Stimulated activated CD8-positive, alpha-beta memory T cell treated with anti-CD3 and anti-CD28 coated beads, Interleukin-7, amount 100 ng/mL, for 1 hour (primary cell): ENCODE measurements at places on chromosomes 12 and 14.

DNA sequence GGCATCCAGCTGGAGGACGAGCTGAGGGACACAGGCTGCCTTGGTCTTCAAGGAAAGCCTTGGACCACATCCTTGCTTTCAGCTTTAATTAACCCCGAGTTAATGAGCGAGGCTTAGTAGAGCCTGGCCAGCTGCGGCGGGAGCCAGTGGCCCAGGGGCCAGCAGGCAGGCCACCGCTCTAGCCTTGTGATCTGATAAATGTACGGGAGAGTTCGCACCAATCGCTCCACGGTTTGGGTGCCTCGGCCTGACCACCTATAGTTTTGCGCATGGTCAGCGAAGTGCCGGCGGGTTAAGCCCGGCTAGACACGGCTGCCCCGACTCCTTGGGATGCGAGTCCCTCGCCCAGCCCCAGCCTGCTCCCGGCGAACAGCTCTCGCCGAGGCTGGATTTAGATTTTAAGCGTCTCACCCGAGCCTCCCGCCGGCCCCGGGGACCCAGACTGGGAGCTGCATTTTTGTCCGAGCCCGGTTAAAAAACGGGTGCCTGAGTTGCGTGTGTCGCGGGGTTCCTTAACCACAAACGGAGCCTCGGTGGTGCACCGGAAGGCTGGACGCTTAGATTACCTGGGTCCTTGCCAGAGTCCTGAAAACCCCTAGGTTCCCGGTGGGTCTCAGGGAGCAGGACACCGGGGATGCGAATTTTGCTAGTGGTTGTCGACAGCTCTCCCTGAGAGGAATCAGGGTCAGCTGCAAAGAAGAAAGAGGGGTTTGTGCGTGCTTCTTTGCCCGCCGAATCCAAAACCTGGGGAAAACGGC, 2.9 kb upstream of the HOXC12 start:
- no peak for DNase-seq

- DNase-seq, result no peak
Measured at GRCh38 chr12:51683763-51684357, 92.8 kb downstream of the SCN8A start.

GRCh38 chr12:118312578-118312977, 60.1 kb downstream of the TAOK3 start:
- DNase-seq, result no peak

DNA sequence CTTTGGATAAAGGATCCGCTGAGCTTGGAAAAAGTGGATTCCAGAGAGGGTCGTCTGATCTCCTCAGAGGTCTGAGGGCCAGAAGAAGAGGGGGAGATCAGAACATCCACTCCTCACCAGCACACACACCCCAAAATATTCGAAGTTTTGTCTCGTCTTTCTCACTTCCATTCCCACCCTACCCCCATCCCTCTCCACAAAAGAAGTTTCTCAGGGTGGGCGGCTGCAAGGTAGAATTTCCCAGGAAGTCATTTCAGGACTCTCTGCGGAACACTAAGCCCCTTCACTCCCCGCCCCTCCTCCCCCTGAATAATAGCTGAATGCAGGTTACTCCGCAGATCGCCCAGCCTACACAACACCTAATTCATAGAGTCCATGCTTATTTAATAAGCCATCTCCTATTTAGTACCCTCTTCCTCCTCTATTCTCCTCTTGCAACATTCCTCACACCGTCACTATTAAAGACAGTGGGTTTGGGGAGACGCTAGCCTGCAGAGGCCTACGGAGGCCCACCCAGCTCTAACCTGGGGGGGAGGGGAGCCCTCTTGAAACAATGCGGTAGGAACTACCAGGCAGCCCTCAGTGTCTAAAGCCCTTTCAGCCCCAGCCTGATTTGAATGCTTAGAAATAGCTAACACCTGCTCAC, 649 bp upstream of the SALL2 start:
- DNase-seq, result no peak

DNA sequence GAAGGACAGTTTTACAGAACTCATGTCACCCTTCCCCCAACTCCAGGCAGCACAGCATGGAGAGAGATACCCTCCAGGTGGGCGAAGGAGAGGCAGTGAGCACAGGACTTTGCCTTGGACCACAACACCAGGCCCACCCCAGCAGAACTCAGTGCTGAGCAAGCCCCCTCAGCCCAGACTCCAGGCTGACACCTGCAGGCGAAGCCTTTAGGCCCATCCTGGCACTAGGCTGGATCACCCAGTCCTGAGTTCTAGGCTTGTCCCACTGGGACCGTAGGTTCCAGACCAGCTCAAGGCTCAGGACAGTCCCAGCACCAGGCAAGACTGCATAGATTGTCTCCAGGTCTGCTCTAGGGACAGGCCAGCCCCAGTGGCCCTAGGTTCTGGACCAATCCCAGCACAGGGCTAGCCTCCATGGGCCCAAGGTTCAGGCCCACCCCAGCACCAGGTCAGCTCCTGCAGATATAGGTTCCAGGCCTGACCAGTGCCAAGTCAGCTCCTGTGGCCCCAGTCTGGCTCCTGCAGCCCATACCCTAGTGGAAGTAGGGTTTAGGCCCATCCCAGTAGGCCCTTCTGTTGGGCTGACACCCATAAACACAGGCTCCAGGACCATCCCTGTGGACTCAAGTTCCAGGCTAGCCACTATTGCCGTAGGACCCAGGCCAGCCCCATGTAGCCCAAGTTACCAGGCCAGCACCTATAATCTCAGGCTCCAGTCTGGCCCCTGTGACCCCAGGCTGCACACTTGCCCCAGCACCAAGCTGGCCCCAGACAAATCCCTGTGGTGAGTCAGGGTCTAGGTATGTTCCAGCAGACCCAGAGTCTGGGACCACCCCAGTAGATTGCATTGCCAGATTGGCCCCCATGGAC, 9.4 kb downstream of the WASHC3 start:
- no peak for DNase-seq

- no peak for DNase-seq
Measured at GRCh38 chr12:130955238-130955816, 1.6 kb downstream of the ADGRD1 start.

DNA sequence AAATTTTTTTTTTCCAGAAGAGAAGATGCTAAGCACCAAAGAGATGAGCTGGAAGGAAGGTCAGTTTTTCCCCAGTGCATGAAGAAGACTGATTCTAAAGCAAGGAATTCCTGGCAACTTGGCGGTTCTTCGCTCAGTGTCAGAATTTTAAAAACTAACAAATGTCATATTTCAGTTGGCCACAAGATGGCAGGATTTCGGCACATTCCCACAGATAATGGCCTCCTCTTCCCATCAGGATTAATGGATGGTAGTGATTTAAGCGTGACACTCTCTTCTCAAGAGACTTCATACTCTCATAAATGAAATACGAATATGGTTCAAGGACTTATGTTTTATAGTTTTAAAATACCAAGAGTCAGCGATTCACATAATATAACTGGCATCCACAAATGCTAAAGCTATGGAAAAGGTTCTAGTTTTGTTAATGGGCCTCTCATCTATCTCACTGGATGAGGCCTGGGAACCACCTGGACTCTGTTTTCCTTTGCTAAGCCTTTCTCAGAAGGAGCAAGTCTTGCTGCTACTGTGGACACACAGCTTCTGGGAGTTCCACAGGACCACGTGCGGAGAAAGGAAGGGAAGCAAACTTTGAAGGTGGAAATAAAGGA, 46.1 kb upstream of the PTPRO start:
- DNase-seq, result no peak

GRCh38 chr14:35268946-35269345, 23.2 kb upstream of the PSMA6 start:
- no peak for DNase-seq

- DNase-seq, result no peak
Measured at GRCh38 chr12:89729946-89730459, 21.4 kb upstream of the ATP2B1 start.

DNA sequence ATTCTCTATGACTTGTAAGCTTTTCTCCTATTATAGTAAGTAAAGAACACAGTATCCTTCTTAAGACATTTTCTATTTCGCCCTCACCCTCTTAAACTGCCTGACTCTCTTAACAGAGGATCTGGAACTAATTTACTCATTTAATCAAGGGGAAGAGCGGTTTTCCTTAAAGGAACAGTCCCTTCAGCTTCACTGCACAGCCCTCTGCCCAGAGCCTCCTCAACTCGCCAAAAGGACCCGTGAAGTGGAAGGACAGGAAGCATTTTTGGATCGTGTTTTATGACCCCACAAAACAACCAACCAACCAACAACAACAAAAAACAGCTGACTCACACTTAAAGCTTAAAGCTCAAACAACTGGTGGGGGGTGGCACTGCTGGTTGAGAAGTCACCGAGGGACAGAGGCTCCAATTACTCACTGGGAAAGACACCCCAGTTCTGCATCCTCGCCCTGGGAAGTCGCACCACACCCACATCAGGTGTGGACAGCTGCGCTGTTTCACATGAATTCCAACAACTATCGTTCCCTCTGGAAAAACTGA, 35.7 kb downstream of the NID2 start:
- DNase-seq, result no peak

DNA sequence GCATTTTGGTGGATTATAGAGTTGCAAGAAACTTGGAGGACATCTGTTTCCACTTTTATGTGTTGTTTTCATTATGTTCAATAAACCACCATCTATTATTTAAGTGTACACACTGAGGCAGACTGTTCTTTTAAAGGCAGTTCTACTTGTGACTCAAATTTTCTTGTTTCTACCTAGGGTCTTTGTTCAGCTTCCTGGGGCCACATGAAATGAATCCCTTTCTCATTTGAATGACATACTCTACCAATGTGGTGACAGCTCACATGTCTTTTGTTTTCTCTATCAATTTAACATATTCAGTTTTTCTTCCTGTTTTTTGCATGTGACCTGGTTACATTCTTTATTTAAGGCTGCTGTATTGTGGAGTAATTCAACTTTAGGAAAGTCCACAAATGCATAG, 7.9 kb downstream of the SLC16A7 start:
- DNase-seq, result no peak
